Large intestine (tissue), 12 donors: ENCODE measurements at places on chromosomes 3 and 15. TPM values are rescaled to one million over a fixed set of nuclear protein-coding genes. Genes with fewer than 3 reads are reported as not detected.

- DNase-seq: no peak
Observed at GRCh38 chr3:136909187-136909586, 47.2 kb downstream of the NCK1 start.

GRCh38 chr15:78840661-78841375 is 29.6 kb upstream of the ADAMTS7 start:
- no peak for DNase-seq

The DAZL gene
- not detected for polyA plus RNA-seq

The CCR8 gene
- polyA plus RNA-seq: 0.09 TPM
